G401 (cell line): ENCODE measurements at places on chromosomes 3 and 15.
A peak's percentile ranks its signal among the peaks of the same experiment; 100 is the strongest.

- no peak for DNase-seq
Observed at GRCh38 chr15:100890850-100891249, 11.2 kb downstream of the ALDH1A3 start.

GRCh38 chr3:114586119-114586518, 292.3 kb downstream of the TIGIT start:
- no peak for DNase-seq

DNA sequence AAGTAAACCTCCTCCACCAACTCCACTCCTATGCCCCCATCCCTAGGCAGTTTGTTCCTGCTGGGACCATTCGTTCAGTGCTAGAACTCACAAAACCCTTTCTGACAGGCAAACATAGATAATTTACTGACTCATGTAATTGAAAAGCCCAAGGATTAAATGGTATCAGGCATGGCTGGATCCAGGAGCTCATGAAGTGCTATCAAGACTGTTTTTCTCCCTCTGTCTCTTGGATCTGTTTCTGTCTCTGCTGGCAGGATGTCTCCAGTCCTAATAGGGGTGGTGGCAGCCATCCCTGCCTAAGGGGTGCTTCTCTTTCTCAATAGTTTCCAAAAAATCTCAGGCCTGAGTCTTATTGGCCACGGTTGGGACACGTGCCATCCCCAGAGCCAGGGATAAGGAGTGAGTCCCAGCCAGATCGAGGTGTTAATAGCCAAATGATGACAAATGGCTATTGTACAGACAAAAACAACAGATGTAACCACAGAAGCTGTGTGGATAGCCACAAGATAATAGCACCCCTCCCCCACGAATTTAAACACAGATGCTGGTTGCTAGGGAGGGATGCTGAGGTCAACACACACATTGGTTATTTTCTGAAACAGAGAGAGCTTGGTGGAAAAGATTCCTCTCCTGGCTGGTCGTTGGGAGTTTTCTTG, 168.6 kb downstream of the SHQ1 start:
- DNase-seq: no peak

GRCh38 chr3:139131951-139132350, 87.3 kb upstream of the PRR23C start:
- no peak for DNase-seq

- no peak for DNase-seq
Observed at GRCh38 chr15:57924598-57924997, 140.9 kb downstream of the ALDH1A2 start.

DNA sequence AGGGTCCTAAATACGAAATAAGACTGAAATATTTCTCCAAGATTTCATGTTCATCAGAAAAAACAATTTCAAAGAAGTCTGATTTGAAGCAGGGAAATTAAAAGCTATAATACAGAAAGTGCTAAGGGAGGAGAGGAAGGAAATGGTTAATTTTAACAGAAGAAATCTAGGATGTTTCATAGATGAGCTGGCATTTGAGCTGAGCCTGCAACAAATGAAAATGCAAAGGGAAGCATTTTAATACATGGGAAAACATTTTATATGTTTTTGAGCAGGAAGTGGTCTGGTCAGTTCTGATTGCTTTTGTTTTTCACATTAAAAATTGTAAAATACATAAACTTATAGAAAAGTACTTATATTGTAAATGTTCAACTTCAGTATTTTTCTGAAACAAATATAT, 17.2 kb upstream of the RAP2B start:
- no peak for DNase-seq

DNA sequence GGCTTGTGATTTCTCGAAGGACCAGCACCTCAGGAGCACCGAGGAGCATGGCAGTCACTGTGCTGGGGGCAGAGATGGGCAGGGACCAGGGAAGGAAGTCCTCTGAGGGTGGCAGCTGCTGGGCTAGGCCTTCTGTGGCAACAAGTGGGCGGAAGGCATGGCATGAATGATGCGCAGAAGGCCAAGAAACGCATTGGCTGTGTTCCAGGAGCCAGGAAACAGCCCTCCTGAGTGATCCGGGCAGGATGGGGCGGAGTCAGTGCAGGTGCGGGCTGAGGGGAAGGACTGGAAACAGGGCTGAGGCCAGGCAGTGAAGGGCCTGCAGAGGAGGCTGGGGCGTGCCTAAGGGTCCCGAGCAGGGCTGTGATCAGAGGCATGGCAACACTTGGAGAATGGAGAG, 23.6 kb downstream of the MRPS11 start:
- DNase-seq: peak; percentile 49

GRCh38 chr15:62672268-62672667, 370.3 kb upstream of the TPM1 start:
- no peak for DNase-seq

- DNase-seq: no peak
Observed at GRCh38 chr3:30639937-30640336, 33.5 kb downstream of the TGFBR2 start.

GRCh38 chr3:13053420-13053819, 19.8 kb downstream of the IQSEC1 start:
- no peak for DNase-seq

DNA sequence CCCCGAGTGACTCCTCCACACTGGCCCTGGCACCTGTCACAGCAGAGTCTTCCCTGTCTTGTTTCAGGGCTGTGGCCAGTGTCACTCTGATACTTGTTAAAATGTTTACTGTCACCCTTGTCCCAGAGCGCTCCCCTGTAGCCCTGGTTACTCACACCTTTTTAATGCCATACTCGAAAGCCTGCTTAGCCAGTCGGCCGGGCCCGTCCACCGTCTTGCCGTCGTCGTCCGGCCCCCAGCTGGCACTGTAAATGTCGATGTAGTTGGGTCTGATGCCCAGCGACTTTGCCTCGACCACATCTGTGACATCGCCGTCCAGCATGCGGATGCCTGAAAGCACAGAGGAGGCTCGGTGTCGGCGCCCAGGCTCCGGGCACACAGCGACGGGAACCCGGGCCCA, 91.3 kb downstream of the PCSK6 start:
- DNase-seq: no peak

GRCh38 chr15:31499236-31499952, 172.8 kb downstream of the KLF13 start:
- no peak for DNase-seq

- DNase-seq: no peak
Observed at GRCh38 chr3:557972-558371, 361.4 kb downstream of the CHL1 start.

- no peak for DNase-seq
Observed at GRCh38 chr3:156727519-156728205, 53.3 kb downstream of the TIPARP start.

DNA sequence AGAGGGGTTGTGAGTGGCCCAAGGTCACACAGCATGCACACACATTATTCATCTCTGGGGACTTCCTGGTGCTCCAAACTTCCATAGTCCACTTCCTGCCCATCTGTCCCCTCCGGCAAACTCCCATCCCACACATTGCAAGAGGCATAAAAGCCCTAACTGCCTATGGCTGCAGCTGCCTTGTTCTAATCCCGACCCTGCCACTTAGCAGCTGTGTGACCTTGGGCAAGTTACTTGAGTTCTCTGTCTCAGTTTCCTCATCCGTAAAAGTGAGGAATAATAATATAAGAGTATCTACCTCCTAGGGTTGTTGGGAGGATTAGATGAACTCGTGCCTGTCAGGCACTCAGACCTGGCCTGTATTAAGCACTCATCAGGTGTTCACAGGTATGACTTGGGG, 84.2 kb downstream of the SMAD6 start:
- no peak for DNase-seq

GRCh38 chr3:38713121-38713520, 63.6 kb upstream of the SCN5A start:
- no peak for DNase-seq

GRCh38 chr3:175346573-175347356, 487.6 kb downstream of the NAALADL2 start:
- peak; percentile 4 for DNase-seq

- no peak for DNase-seq
Observed at GRCh38 chr3:151999936-152000335, 126.5 kb downstream of the SUCNR1 start.

DNA sequence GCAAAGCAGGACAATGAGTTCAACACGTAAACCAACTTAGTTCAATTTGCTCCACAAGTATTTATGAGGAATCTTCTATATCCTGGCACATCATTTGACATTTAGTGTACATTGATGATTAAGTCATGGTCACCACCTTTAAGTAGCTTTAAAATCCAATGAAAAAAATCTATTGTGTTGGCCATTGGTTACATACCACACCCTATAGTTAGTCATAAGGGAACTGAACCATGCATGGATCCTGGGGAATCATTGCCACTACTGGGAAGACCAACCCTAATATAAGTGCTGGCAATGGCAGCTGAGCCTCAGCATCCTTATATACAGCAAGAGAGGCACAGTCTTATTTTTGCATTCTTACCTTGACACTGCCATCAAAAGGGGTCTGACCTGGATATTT, 502.5 kb downstream of the MECOM start:
- DNase-seq: no peak

DNA sequence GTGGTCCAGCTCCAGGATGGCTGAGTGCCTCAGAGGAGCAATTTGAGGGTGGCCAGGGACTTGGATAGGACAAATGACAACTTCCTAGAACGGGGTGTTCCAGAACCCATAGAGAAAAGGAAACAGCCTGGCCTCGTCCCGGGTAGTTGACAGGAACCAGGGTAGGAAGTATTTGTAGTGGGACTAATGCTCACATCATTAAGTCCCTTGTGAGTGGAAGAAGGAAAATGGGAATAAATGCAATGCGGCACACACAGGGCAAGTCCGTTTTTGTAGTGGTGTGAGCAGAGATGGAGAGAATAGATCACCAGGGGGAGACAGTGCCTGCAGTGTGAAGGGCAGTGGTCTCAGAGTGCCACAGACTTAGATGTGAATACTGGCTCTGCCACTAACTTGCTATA, 19.6 kb downstream of the TIMP4 start:
- no peak for DNase-seq

DNA sequence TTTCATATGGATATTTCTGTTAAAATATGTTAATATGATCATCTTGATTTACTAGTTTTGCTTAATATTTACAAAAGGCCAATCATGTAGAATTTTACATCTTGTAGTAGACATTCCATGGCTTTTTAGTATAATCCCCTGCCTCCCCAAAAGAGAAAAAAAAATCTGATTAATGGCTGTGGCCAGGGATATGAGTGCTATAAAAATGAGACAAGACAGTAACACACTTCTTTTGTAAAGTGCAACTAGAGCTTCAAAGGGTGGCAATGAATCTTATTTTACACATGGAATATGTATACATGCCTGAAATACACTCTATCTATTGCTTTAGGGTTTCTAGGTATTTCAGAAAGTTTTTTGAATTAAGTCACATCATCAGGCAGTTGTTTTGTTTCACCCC, 112.2 kb upstream of the NANOGP8 start:
- DNase-seq: no peak

DNA sequence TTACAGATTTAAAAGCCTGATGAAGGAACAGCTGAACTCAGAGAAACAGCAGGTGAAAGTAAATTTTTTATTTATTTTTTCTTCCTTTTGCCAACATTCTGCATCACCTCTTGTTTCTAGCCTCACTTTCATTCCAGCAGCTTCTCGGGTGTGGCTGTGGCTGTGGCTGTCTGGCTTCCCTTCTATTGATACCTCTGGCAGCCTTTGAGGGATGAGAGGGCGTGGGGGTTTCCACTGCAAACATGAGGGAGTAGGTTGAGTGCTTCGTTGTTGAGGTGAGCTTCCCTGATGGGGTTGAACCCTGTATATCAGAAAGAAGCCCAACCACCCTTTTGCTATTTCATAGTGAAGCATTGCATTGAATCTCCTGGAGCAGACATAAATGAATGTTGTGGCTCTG, 6.2 kb upstream of the TMC3 start:
- no peak for DNase-seq

GRCh38 chr3:158864492-158864891, 62.6 kb downstream of the MFSD1 start:
- DNase-seq: no peak

DNA sequence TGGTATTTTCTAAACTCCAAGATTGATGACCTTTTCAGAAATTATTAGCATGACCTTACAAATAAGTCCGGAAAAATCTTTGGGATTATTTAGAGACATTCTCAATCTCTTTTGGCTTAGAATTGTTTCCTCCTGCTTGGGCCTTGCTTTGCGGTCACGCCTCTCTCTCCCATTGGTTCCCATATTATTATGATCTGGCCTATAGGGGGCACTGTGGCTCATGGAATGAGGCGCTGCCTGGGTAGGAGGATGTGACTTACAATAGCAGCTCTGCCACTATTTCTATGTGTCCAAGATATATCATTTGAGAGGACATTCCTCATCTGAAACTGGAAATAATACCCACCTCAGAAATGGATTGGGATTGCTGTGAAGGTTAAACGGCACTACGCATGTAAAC, 464.9 kb downstream of the MFSD1 start:
- peak; percentile 23 for DNase-seq

GRCh38 chr3:53375019-53375418, 27.7 kb upstream of the DCP1A start:
- peak; percentile 52 for DNase-seq

DNA sequence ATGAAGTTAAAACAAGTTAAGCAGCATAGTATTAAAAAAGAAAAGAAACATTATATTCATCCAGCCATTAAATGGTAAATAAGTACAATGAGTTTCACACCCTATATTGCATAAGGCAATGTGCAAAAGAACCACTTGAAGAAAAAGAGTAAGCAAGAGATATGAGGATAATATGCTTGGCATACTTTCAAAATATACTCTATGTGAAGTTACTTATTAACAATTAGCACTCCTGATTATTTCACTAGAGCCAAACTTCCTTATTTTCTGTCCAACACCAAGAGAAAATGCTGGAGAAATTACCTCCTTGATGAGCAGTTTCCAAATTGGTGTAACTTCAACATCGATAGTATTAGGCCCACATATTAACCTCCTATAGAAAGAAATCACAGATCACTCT, 63.7 kb downstream of the ATP13A4 start:
- no peak for DNase-seq

GRCh38 chr15:76483752-76484151, 147.2 kb downstream of the ISL2 start:
- DNase-seq: no peak

DNA sequence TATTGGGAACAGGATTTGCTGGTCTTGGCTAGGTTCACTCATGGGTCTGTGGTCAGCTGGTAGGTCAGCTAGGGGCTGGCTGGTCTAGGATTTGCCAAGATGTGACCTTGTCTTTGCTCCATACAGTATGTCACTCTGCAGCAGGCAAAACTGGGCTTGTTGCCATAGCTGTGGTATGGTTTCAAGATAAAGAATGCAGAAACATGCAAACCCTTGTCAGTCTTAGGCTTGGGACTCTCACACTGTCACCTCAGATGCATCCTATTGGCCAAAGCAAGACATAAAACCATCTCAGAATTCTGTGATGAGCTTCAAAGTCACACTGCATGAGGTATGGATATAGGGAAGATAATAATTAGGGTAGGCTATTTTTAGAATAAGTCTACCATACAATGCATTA, 66.6 kb upstream of the TBC1D5 start:
- no peak for DNase-seq

GRCh38 chr15:29636140-29636539, 186.1 kb downstream of the TJP1 start:
- DNase-seq: no peak
